ENCODE measurements at places on chromosomes 7 and 10.

DNA sequence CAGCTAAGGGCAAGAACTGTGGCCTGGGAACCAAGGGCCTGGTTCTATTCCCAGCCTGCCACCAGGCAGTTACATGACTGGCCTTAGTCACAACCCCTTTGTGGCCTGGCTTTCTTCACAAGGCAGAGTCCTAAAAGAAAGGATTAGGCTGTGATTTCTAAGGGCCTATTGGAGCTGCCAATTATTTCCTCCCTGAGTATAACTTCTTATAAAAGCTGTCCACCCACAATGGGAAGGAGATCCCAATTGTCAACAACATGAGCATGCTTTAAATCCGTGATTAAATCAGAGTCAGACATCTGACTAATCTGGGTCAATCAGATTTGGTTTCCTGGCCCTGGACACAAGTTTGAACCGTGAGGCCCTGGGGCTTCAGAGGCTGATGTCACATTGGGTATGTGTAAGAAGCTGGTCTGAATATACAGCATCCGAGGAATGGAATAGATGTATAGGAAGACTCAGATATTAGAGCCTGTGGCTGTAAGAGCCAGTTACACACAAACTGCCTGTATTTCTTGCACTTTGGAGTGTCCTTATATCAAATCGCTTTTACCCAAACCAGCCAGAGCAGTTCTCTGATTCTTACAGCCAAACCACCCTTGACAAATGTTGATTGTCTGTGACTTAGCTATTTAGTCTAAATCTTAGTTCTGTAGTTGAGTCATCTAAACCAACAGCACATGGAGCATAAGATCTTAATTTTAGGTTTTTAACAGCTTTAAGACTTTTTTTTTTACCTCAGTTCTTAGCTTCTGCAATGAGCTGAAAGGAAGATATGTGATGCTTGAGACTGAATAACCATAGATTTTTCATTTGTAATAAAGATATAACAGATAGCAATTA lies 61.3 kb downstream of the ABCB4 start:
- peak overlapping the region; percentile 42 for H3K27ac ChIP-seq
- H3K4me3 ChIP-seq, result no peak overlapping the region
- H3K4me1 ChIP-seq, result no peaks in the 10 kb centered on the region

DNA sequence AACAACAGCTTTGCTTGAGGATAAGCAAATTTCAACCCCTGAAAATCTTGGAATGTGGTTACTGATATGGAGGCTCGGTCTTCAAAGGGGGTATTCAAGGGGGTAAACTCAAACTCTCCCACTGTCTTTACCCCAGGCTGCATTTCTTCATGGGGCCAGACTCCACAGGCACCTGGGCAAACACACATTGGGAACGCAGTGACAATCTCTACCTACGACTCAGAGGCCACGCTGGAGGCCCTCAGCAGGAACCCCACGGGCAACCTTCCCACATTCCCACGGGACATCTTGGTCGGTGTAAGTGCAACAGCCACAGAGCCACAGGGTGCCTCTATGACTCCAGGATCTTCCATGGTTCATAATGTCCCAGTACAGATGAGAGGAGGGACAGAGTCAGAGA lies 2.2 kb upstream of the INSIG1 start:
- H3K4me3 ChIP-seq, result no peak overlapping the region
- no peaks in the 10 kb centered on the region for H3K27me3 ChIP-seq
- peak overlapping the region; percentile 32 for H3K27ac ChIP-seq
- no peaks in the 10 kb centered on the region for H3K36me3 ChIP-seq

- no peaks in the 10 kb centered on the region for H3K27me3 ChIP-seq
- H3K4me3 ChIP-seq, result no peak overlapping the region
- no peaks in the 10 kb centered on the region for H3K4me1 ChIP-seq
- DNase-seq, result no peak
- no peaks in the 10 kb centered on the region for H3K36me3 ChIP-seq
Measured at GRCh38 chr7:152869677-152870051, 110.1 kb downstream of the ACTR3B start.

DNA sequence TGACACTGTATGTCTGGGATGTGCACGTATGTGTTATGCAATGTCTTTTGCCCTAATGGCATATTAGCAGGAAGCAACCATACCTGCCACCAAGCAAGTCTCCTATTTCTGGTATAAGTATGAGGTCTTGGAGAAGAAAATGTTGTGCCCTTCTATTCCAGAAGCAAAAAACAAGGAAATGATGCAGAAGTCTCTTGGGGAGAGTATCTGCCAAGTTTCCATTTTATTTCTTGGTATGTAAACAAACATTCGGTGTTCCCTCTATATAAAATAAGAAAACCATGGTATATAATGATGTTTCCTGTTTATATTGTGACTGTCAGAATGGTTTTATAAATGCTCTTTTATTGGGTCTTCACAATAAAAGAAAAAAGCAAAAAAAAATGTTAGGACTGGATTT lies 19.3 kb upstream of the MYO3A start:
- no peaks in the 10 kb centered on the region for H3K36me3 ChIP-seq
- H3K4me1 ChIP-seq, result no peaks in the 10 kb centered on the region
- H3K27ac ChIP-seq, result no peak overlapping the region
- DNase-seq, result no peak
- no peak overlapping the region for H3K4me3 ChIP-seq
- no peaks in the 10 kb centered on the region for H3K27me3 ChIP-seq

- H3K36me3 ChIP-seq, result no peaks in the 10 kb centered on the region
- DNase-seq, result no peak
- no peak overlapping the region for H3K4me3 ChIP-seq
- no peak overlapping the region for H3K27ac ChIP-seq
Measured at GRCh38 chr7:115631782-115632181, 398.8 kb downstream of the TFEC start.

GRCh38 chr7:42117201-42117600 lies 119.8 kb downstream of the GLI3 start:
- H3K27me3 ChIP-seq, result no peaks in the 10 kb centered on the region
- no peak for DNase-seq
